ENCODE measurements at places on chromosomes 11 and 22.

DNA sequence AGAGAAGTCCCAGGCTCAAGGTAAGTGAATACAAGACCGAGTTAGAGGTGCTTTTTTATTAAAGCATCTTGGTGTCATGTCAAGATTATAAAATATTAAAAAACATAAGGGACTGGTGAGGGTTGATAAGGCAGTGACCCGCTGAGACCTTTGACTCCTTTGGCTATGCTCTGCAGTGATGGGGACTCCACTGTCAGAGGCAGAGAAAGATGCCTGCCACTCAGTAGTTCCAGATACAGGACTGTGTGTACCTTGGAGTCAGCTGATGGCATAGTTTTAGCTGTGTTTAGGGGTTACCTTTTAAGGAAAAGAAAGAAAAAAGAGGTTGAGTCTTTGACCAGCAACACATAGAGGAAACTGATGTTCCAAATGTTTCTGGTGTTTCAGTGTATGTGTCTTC is 40.8 kb downstream of the SHISA8 start:
- no peak for DNase-seq

- DNase-seq: no peak
Observed at GRCh38 chr11:16547879-16548278, 190.6 kb upstream of the C11orf58 start.

GRCh38 chr11:111527279-111527678 is 12.7 kb downstream of the HOATZ start:
- no peak for DNase-seq

DNA sequence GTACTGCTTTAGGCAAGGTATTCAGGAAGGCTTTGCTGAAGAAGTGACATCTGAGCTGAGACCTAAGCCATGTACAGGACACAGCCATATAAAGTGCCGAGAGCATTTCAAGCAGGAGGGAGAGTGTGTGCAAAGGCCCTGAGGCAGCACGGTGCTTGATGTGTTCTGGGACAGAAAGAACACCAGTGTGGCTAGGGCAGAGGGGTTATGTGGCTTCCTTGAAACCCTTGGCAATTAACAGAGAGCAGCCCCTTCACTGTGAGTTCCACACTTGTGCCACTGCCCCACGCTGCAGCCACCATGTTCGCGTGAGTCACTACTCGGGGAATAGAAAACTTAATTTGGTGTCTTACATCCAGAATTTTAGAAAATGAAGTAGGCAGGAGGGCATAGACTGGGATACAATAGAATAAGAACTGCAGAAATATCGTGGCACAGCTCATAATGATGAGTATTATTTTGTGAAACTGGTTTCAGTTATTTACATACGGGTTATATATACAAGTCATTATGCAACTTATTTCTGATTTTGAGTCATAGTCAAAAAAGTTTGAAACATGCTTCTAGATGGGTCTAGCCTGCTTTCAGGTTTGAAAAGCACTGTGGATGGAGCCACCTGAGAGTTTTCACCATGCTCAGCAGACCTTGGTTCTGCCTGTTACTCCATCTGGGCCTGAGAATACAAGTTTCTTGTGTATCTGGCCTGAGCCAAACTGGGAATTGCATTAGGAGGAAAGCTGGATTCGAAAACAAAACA is 11.8 kb downstream of the IL10RA start:
- DNase-seq: no peak

- DNase-seq: no peak
Observed at GRCh38 chr11:61985869-61986268, 18.4 kb upstream of the FTH1 start.

DNA sequence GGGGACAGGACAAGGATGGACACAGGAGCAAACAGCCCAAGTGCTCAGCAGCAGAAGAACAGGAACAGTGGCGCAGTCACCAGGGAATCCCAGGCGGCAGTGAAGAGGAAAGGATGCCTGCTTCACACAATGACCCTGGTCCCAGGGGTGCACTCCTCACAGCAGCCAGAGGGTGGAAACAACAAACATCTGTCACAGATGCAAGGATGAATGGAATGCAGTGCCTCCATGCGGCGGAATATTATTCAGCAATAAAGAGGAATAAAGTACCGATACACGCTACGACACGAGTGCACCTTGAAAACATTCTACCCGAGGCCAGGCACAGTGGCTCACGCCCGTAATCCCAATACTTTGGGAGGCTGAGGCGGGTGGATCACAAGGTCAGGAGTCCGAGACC is 12.7 kb downstream of the CSNK1E start:
- DNase-seq: peak; percentile 21

GRCh38 chr22:22080270-22080669 is 97.7 kb upstream of the TOP3B start:
- DNase-seq: no peak

DNA sequence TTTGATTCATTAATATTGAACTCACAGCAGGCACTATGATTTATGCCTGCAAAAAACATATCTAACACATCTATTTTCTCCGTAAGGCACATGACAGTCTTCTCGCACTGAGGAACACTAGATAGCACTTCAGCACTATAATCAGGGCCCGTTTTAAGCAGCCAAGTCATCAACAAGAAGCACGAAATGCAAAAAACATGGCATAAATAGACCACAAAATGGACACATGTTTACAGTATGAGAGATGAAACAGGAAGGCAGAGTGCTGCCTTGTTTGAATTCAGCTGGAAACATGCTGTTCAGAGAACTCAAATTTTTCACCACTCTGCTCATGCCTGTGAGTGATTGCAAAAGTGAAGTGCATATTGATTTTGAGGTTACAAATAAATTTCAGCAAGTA is 205.8 kb upstream of the PDGFD start:
- DNase-seq: no peak

DNA sequence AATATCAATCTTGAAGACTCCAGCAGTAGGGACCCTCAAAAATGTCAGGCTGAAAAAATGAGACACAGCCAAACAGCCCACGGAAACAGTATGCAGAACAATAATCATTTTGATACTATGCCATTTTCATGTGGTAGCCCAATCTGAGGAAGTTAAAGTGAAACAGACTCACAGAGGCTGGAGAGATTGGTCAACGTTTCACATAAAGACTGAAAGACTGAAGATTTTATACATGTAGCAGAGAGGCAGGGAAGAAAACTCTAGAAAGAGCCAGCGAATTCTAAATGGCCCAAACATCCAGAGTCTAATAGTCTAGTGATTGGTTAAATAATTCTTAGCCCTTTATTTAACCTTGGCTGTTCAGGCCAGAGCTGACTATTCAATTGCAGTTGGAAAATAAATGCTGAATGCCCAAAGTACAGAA is 49.4 kb downstream of the MAML2 start:
- DNase-seq: no peak

All from nephron progenitor cell (in vitro differentiated cells).